ENCODE measurements at places on chromosomes 2 and 18.

DNA sequence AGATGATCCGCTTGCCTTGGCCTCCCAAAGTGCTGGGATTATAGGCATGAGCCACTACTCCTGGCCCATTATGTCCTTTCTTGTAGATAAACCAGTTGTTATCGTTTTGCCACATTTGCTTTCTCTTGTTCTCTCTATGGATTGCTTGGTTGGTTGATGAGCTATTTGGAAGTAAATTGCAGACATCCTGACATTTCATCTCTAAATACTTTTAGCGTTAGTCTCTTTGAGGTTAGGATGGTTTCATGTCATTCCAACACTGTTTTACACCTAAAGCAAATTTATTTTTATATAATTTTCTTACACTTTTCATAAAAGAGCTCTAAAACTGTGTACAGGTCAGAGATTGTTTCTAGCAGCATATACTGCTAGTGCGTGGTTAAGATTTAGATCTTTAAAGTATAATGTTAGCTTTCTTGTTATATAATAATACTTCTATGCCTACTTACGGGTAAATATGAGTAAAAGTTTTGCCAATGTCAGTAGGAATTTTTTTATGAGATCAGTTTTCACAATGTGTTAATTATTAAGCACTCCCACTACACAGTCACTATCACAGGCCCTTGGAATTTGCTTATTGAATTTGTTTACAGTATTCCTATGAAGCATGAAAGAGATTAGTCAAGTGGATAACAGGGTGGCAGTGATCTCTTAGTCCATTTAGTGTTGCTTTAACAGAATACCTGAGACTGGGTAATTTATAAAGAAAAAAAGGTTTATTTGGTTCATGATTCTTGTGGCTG lies 10.3 kb downstream of the POLI start:
- DNase-seq = no peak

- no peak for DNase-seq
Observed at GRCh38 chr2:20444101-20444992, 2.5 kb upstream of the RHOB start.

GRCh38 chr2:217293046-217293445 lies 433.2 kb upstream of the TNP1 start:
- DNase-seq = no peak

GRCh38 chr2:217494557-217494956 lies 508.2 kb downstream of the TNS1 start:
- DNase-seq = no peak

GRCh38 chr2:16623031-16623430 lies 42.6 kb downstream of the CYRIA start:
- no peak for DNase-seq

DNA sequence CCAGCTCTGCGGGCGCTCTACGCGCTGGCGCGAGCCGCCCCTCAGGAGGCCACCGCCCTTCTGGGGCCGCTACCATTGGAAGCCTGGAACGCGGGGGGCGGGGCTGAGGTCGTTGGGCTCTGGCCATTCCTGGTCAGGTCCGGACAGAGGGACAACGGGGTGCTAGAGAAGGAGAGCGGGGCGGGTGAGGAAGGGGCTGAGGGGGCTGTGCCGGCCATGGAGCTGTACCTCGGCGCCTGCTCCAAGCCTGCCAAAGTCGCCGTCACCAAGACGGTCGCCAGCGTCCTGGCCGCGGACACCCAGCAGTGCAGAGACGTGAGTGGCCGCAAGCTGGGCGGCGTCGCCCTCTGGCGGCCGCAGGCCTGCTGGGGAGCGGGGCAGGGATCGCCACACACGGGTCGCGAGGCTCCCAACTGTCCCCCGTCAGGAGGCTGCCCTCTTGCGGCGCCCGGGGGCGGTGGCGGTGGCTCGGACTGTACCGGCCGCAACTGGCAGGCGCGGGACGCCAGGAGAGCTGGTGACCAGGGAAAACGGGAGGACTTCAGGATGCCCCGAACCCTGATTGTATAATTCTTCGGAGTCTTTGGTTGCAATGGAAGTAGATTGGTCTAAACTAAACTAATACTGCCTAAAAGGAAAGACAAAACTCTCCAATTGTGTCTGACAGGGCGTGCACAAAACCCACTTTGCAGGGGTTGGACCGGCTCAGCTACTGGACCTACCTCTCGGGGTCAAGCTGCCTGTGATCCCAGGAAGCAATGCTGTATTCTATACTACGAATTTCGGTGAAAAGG lies at the start of gene FSIP2:
FSIP2 (plus strand) TSS at position 126 of the 794 bp plus-strand sequence; CDS start at position 217, 91 bp downstream.
- DNase-seq = no peak

DNA sequence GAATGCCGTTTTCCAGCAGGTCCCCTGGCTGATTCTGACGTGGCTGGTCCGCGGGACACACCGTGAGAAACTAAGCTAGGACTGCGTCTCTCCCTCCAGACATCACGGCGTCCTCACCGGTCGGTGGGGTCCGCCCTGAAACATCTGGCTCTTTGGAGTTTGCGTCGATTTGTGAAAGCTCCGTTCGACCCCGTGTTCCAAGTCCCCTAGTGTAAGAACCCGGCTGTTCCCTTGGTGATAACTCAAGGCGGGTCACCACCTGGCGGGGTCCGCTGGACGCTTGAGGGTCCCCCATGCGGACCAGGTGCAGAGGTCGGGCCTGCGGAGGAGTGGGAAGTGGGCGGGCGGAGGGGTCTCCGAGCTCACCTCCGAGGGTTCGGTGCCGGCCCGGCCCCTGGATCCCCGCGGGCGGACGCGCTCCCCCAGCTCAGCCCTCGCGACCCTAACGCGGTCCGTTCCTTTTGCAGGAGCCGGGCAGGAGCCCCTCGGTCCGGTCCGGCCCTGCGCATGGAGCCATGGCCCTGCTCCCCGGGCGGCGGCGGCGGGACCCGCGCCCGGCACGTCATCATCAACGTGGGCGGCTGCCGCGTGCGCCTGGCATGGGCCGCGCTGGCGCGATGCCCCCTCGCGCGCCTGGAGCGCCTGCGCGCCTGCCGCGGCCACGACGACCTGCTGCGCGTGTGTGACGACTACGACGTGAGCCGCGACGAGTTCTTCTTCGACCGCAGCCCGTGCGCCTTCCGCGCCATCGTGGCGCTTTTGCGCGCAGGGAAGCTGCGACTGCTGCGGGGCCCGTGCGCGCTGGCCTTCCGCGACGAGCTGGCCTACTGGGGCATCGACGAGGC lies 65.6 kb downstream of the KCNG2 start:
- no peak for DNase-seq

DNA sequence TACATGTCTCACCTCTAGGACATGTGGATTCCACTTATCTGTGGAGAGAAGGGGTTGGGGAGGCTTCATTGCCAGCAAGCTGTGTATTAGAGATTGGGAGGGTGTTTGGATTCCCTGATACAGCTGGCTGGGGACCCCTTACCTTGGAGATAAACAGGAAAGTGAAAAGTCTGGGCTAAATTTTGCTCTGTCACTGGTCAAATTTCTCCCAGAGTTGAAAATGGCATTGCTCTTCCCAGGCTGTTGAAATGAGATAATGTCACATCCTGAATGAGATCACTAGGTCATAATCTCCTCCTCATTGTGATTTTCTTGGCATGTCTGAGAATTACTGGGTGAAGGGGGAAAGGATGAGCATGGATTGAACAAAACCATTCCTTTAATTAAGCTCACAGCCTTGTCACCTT lies 265.0 kb upstream of the PARD3B start:
- no peak for DNase-seq

DNA sequence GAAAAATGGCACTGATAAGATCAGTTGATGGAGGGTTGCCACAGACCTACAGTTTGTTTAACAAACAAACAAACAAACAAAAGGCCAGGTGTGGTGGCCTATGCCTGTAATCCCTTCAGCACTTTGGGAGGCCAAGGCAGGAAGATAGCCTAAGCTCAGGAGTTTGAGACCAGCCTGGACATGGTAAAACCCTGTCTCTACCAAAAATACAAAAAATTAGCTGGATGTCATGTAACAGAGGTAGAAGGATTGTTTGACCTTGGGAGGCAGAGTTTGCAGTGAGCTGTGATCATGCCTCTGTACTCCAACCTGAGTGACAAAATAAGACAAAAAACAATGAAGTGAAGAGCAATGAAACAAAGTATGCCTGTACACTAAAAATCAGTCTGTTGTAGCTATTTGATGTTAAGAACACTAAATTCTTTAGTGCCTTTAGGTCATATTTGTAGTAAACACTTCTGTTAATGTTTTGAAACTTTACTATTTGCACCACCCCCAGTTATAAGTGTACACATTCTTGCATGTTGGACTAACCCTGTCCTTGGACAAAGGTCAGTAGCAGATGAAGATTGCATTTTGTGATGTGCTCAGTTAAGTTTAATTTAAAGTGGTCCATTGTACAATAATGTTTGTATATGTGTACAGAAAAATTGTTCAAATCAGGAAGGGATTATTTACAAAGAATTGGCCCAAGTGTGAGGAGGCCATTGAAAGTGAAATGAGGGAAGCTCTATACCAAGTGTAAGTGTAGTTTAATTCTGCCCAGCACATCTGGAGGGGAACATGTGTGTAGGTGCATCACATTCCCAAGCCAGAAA lies 73.9 kb downstream of the KYNU start:
- DNase-seq = no peak

DNA sequence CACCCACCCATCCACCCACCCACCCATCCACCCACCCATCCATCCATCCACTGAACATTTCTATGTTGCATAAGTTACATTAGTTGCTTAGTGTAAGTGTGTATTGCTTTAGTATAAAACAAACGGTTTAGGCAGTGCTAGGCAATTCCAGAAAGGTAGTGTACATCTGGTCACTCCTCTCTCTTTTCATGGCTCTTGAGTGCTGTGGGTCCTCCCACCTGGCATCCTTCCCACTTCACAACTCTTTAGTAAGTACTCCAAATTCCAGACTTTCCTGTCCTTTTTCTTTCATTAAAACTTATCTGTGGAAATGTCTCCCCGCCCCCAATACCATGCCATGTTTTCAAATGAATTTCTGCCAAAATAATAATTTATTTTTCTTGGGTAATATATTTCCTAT lies 122.5 kb downstream of the PLEKHM3 start:
- no peak for DNase-seq

DNA sequence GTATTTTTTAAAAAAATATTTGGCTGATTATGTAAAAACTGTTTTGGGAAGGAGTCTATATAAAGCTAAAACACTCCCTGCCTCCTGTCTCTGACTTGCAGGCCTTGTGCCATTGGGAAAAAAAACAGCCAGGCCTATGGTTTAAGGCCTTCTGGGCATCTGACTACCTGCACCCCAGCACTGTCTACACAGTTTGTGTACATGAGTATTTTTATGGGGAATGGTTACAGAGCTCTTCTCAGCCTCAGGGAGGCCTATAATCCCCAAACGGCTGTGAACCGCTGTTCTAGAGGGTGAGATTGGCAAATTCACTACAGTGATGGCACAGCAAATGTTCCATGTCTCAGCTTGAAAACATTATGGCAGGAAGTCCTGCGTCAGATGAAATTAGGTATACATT lies 96.1 kb downstream of the LTBP1 start:
- no peak for DNase-seq

DNA sequence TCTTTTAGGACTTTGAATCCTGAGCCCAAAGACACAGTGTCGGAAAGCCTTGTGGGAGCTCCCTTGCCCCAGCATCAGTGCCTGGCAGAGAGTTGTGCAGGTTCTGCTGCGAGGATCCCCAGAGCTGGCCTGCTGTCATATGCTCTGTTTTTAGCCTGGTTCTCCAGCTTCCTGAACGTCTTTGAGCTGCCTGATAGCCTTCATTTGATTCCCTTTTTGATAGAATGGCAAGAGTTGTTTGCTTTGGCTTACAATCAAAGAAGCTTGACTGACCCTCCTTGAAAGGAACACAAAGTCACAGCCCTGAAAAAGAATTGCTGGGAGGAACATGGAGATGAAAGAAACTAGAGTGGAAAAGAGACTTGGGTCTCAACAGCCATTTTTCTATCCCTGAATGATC lies 95.4 kb downstream of the C1QL2 start:
- DNase-seq = no peak

GRCh38 chr18:2312440-2312839 lies 258.9 kb downstream of the METTL4 start:
- DNase-seq = no peak

All from stimulated activated CD8-positive, alpha-beta memory T cell treated with anti-CD3 and anti-CD28 coated beads, Interleukin-15, amount 100 ng/mL, for 4 hours (primary cell).